Fibroblast of skin of scalp (primary cell): ENCODE measurements at places on chromosomes 6 and 20.

- DNase-seq = no peak
Measured at GRCh38 chr20:33773412-33774089, 37.6 kb upstream of the CHMP4B start.

DNA sequence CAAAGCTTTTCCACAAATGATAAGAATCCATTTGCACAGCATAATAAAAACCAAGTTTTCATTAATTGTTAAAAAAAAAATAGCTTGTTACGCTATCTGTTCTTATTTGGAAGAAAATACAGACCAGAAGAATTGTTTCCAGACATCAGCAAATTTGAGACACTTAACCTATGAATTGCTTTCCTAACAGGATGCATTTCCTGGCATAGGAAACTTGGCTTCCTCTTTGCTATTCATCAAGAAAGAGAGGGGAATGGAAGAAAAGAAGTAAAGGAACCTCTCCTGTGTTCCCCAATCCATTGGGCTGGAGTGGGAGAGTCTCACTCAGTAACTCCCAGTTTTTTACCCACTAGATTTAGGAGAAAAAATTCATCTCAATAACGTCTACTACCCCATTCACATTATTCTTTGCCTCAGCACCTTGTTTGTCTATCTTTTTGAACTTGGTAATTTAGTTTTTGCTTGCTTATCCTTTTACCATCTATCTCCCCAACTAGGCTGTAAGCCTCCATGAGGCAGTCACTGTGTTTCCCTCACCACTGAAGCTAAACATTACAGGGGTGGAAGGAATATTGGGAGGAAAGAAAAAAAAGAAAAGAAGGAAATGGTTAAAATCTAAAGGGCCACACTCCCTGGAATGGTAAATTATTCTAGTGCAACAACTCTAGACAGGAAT, 150.3 kb downstream of the COL21A1 start:
- no peak for DNase-seq

DNA sequence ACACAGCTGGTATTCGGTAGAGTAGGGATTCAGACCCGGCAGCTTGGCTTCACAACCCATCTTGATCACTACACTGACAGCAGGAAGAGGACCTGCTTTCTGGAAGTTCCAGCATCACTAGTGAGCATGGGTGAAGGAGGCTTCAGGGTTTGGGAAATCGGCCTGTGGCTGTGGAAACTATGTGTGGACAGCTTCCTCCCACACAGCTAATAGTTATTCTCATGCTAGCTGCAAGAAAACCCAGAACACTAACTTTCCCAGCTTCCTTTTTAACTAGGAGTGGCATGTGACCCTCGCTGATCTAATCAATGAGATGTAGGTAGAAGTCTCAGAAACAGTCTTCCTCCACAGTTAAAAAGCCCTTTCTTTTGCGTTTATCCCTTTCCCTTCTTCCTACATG, 36.3 kb upstream of the SIRPA start:
- DNase-seq = no peak

DNA sequence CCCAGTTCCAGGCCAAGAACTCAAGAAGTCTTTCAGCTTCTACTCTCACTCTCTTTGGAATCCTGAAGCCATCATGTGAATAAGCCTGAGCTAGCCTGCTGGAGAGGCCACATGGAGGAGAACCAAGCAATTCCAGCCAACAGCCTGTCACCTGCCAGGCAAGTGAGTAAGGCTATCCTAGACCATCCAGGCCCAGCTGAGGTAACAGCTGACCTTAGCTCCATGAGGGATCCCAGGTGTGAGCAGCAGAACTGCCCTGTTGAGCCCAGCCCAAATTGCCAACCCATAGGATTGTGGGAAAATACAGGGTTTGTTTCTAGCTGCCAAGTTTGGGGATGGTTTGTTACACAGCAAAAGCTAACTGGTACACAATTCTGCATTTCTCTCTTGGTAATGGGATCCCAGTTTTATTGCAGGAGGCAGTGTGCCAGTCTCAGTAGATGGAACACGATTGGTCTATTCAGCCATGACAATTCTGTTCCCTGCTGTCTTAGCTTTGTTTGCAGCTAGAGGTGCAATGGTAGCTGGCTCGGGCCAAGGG, 5.5 kb downstream of the SRXN1 start:
- DNase-seq = no peak

DNA sequence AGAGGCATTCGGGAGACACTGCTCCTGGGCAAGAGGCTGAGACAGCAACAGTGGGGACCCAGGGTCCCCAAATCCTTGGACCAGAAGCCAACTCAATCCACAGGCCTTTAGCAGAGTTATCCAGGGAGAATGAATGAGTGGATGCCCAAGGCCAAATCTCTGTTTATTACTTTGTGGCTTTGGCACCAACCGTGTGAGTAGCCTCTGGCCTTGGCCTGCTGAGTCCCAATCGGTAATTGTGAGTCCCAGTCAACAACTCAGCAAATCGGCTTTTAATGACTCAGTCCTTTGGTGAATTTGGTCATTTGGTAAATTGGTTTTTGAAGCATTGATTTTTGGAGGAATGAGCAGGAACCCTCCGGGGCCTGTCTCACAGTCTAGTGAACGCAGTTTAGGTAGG, 29.1 kb upstream of the ECI2 start:
- DNase-seq = no peak

DNA sequence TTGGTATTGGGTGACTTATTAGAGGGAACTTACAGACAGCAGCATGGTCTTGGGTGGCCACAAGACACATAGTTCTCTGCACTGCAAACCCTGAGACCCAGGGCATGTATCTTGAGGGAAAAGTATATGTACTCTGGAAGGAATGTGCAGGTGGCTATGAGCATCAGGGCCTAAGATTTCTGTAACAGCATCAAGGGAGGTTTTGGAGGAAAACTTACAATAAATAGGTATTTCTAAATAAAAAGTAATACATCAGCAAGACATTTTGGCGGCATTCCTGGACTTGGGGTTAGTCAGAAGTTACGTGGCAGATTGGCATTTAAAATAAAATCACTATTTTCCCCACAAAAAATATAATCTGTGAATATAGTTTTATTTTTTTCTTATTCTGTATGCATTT, 8.0 kb upstream of the STX7 start:
- DNase-seq = peak; percentile 20

DNA sequence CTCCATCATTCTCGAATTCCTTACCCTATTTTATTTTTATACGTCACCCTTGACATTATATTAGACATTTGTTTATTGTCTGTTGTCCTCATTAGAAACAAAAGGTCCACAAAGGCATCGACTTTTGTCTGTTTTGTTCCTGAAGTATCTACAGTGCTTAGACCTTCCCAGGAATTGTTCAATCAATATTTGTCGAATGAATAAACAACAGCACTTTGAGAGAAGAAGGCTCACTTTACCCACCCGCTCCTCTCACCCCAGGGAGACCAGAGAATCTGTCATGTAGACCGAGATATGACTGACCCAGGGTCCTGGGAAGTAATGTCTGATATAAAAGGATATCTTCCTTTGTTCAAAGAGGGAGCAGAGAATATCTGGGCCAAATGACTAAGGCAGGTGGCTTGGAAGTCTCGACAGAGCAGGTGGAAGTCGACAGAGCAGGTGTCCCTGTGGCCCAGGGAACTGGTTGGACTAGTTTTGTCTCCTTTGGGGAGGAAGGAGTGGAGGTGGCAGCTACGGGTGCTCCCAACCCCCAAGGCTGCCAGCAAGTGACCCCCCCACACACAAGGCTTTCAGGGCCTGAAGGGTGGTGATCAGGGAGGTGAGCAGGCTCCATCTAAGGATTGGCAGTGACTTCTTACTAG, 14.8 kb upstream of the CHMP4B start:
- DNase-seq = no peak

GRCh38 chr6:89260832-89261231, 43.7 kb upstream of the GABRR1 start:
- DNase-seq = no peak

DNA sequence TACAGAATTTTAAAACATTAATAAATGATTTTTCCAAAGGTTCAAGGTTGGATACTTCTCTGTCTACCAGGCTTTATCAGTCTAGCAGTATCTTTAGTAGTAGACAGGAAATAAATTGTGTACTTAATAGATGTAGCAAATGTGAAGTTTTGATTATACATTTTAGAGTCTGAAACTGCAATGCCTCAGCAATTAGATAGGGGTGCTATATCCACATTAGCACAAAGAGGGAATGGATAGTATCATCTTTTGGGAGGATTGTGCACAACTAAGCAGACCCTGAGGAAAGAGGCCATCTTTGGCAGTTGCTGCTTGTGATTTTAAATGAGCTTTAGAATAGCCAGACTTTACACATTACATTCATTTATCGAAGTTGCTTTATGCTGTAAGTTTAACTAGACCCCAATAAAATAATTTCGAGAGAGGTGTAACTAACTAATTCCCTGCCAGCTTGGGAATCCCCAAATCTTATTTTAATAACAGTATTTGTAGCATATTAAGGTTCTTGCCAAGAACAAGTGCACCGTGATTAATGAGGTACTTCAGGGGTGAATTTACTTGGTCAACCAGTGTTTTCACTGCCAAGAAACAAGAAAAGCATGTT, 2.8 kb downstream of the KCNQ5 start:
- DNase-seq = no peak

- DNase-seq = no peak
Measured at GRCh38 chr6:156686301-156686994, 90.7 kb upstream of the ARID1B start.

DNA sequence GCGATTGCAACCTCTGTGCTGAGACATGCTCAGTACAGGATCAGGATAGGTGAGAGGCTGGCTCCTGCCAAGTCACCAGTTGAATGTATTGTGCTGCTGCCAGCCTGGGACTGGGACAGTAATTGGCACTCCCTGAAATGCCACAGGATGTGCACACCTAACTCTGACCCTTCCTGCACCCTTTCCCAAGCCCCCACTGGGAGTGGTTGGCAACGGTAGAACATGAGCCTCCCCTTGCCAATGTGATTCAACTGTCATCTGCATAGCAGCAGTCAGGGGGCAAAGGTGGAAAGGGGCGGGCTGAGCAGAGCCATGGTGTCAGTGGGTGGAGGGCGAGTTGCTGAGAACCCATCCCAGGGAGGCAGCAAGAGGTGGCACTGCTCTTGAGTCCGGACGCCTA, 15.4 kb downstream of the SPINT3 start:
- DNase-seq = no peak

- DNase-seq = peak; percentile 26
Measured at GRCh38 chr6:88855541-88856147, 107.8 kb downstream of the RNGTT start.

- DNase-seq = no peak
Measured at GRCh38 chr6:70985156-70985555, 28.3 kb upstream of the B3GAT2 start.

DNA sequence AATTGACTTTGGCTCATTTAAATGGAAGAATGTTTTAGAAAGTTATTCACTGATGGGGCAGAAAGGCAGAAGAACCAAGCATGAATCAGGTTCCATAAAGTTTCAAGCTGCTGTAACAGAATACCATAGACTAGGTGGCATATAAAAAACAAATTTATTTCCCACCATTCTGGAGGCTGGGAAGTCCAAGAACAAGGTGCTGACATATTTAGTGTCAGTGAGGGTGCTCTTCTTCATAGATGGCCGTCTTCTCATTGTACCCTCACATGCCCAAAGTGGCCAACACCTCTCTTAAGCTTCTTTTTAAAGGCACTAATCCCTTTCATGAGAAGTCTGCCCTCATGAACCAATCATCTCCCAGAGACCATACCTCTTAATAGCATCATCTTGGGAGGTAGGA, 560.2 kb upstream of the FLRT3 start:
- DNase-seq = no peak

GRCh38 chr6:134560019-134560418, 242.1 kb upstream of the SGK1 start:
- DNase-seq = no peak

- no peak for DNase-seq
Measured at GRCh38 chr6:72560721-72561593, 60.9 kb upstream of the KCNQ5 start.

GRCh38 chr20:53515749-53516148, 77.9 kb downstream of the ZNF217 start:
- no peak for DNase-seq
